ENCODE measurements at places on chromosomes 12 and 14.
A peak's percentile ranks its signal among the peaks of the same experiment; 100 is the strongest.

DNA sequence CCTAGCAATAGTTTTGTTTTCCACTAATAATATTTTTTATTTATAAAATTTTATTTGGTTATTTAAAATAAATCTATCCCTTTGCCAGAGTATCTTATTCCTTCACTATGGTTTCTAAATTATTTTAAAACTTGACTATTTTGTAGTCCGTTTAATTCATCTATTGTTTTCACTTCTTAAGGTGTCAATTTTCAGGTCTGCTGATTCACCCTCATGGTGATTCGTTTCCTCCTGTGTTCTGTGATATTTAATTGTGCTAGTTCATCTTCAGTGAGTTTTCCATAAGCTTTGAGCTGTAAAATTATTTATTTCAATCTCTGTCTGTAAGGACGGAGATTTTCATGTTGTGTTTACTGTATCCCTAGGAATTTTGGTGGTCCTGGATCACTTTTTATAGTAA is 70.6 kb downstream of the SNAPC1 start:
- no peak for DNase-seq
- H3K27ac ChIP-seq: no peak overlapping the region
- H3K36me3 ChIP-seq: no peaks in the 10 kb centered on the region
- H3K4me1 ChIP-seq: no peaks in the 10 kb centered on the region

DNA sequence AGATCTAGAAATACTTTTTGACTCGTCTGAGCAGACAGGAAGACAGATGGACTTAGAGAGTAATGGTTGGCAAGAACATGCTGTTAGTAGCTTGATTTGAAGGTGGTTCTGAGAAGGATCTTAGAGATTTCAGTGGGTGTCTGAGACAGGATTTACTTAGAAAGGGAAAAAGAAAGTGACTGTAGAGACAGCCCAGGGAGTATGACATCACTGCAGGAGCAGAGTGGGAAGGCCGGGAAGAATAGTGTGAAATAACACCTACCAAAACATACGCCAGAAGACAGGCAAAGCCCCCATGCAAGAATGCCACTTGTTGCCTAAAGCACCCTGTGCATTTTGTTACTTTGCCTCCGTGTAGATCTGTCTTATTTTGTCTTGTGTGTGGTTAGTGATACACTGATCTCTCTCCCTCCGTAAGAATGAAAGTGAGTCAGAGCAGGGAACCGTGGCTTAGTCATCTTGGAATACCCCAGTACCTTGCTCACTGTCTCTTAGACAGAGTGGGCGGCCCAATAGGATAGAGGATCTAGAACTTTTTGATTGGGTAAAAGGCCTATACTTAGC is 161.3 kb upstream of the IFNG-AS1 start:
- no peak overlapping the region for H3K27ac ChIP-seq
- no peaks in the 10 kb centered on the region for H3K27me3 ChIP-seq
- no peaks in the 10 kb centered on the region for H3K36me3 ChIP-seq
- no peak for DNase-seq
- no peak overlapping the region for H3K4me3 ChIP-seq

- peak within 1 kb of the TSS; percentile 10 for H3K27ac ChIP-seq
- no peaks in the 10 kb centered on the region for H3K4me1 ChIP-seq
- H3K36me3 ChIP-seq: no peaks in the 10 kb centered on the region
- H3K27me3 ChIP-seq: no peaks in the 10 kb centered on the region
Measured at GRCh38 chr14:50667996-50668825, at the start of gene SAV1. Gene SAV1 (minus strand): TSS chr14:50668306. CDS start chr14:50667967, 339 bp downstream.

- no peak overlapping the region for H3K27ac ChIP-seq
- no peak for DNase-seq
- no peaks in the 10 kb centered on the region for H3K27me3 ChIP-seq
- H3K36me3 ChIP-seq: no peaks in the 10 kb centered on the region
- no peak overlapping the region for H3K4me3 ChIP-seq
Measured at GRCh38 chr12:124716208-124717130, 147.2 kb downstream of the SCARB1 start.

- no peaks in the 10 kb centered on the region for H3K36me3 ChIP-seq
- peak overlapping the region; percentile 65 for H3K4me3 ChIP-seq
- DNase-seq: no peak
- 0 out of 2 replicates have a peak, but pooled peaks cover 4% of the 10 kb centered on the region for H3K4me1 ChIP-seq
Measured at GRCh38 chr12:130838284-130838950, 633 bp downstream of the STX2 start.

- H3K4me1 ChIP-seq: no peaks in the 10 kb centered on the region
- no peak for DNase-seq
Measured at GRCh38 chr14:53510281-53510912, 357.3 kb upstream of the DDHD1 start.

GRCh38 chr12:107917912-107918800 is 143.7 kb downstream of the ASCL4 start:
- no peak overlapping the region for H3K27ac ChIP-seq
- no peak overlapping the region for H3K4me3 ChIP-seq
- DNase-seq: peak; percentile 54
- no peaks in the 10 kb centered on the region for H3K36me3 ChIP-seq

DNA sequence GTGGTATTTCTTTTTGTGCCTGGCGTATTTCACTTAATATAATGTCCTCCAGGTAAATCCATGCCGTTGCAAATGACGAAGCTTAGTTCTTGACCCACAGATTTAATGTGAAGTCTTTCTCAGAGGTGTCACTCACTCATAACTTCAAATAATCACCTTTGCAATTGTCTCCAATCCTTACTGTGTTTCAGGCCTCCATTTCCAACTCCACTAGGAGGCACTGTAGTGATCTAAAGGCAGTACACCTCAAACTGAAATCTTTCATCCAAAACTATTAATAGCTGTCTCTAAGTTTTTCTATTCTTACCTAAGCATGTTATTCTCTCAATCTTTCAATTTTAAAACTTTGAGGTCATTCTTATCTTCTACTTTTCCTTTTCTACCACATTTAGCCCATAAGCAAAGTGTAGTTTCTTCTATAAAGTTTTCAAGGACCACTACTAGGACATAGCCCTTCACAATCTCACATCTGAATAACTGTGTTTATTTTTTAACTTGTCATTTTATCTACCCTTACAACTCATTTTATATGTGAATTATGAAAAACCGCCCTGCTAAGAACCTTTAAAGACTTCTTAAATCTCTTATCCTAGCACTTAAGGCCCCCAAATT is 25.5 kb upstream of the FBXO34 start:
- H3K4me3 ChIP-seq: no peak overlapping the region
- peak; percentile 35 for DNase-seq
- no peaks in the 10 kb centered on the region for H3K4me1 ChIP-seq
- H3K27ac ChIP-seq: no peak overlapping the region
- H3K27me3 ChIP-seq: no peaks in the 10 kb centered on the region

DNA sequence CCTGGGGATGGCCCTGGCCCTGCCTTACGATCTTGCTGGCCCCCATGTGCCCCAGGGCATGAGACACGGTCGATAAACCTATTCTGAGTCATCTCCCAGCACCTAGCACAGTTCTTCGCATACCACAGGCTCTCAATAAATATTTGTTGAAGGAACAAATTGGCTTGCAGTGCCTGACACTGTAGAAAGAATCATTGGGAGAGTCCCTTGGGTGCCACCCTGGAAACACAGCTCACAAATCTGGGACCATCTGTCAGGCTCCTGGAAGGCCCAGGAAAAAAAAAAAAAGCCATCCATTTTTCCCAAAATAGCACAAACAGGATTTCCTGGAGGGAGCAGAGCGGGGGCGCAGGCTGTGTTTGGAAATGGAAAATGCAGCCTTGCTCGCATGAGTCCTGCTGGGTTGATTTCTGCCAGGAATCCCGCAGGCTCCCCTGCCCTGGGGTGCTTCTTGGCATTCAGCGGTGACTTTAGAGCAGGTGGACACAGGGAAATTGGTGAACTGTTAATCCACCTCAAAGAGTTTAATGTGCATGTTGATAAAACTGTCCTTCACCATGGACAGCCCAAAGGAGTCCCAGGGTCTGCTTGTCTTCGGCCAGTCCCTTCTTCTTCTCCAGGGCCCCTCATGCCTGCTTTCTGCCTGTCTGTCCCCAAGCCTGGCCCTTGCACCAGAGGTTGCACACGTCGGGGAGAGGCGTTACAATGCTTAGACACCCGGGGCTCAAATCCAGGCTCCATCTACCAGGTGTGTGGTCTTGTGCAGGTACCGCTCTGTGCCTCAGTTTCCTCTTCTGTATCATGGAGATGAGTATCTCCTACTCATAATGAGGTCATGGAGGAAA is 106.1 kb upstream of the RFLNA start:
- H3K27me3 ChIP-seq: no peaks in the 10 kb centered on the region
- DNase-seq: no peak
- H3K4me3 ChIP-seq: no peak overlapping the region
- H3K27ac ChIP-seq: no peak overlapping the region
- no peaks in the 10 kb centered on the region for H3K4me1 ChIP-seq

DNA sequence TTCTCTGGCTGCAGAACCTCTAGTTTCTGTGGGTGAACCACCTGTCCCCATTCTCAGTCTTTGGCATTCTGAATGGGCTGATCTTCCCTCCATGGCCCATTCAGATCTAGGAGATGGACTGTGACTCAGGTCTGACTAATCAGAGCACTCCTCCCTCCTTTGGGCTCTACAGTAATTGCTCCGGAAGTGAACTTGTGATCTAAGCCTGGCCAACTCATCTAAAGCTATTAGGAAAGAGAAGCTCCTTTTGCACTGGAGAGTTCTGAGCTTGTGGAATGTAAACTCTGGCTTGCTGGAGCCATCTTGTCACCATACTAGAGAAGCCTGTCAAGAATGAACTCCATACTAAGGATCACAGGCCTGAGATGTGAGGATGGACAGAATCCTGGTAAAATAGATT is 168.2 kb downstream of the SUDS3 start:
- no peaks in the 10 kb centered on the region for H3K27me3 ChIP-seq
- H3K27ac ChIP-seq: no peak overlapping the region
- no peak for DNase-seq
- H3K4me3 ChIP-seq: no peak overlapping the region
- H3K4me1 ChIP-seq: no peaks in the 10 kb centered on the region
- H3K36me3 ChIP-seq: no peaks in the 10 kb centered on the region

- no peaks in the 10 kb centered on the region for H3K4me1 ChIP-seq
- no peak for DNase-seq
- H3K27me3 ChIP-seq: no peaks in the 10 kb centered on the region
- no peak overlapping the region for H3K27ac ChIP-seq
- peaks cover 14% of the 10 kb centered on the region for H3K36me3 ChIP-seq
- H3K4me3 ChIP-seq: no peak overlapping the region
Measured at GRCh38 chr12:108817909-108818308, 39.5 kb downstream of the SSH1 start.

GRCh38 chr12:131818821-131819585 is 9.2 kb upstream of the MMP17 start:
- H3K4me3 ChIP-seq: no peak overlapping the region
- no peaks in the 10 kb centered on the region for H3K36me3 ChIP-seq
- no peaks in the 10 kb centered on the region for H3K27me3 ChIP-seq

DNA sequence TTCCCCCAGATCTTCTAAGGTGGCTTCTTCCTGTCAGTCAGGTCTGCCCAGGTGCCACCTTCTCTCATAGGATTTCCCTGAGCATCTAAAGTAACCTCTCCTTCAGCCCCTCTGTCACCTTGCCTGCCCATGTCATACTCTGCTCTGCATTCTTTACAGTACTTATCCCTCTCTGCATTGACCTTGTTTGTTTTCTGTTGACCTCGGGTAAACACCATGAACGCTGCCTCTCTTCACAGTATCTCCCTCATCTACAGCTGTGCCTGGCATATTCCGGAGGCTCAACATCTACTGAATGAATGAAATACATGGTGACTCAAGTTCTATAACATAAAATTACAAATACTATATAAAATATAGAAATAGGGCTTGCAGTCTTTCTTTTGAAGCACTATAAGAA is 10.1 kb upstream of the PPM1A start:
- H3K4me1 ChIP-seq: no peaks in the 10 kb centered on the region
- no peaks in the 10 kb centered on the region for H3K36me3 ChIP-seq
- H3K27ac ChIP-seq: no peak overlapping the region
- H3K4me3 ChIP-seq: no peak overlapping the region
- H3K27me3 ChIP-seq: no peaks in the 10 kb centered on the region
- no peak for DNase-seq

DNA sequence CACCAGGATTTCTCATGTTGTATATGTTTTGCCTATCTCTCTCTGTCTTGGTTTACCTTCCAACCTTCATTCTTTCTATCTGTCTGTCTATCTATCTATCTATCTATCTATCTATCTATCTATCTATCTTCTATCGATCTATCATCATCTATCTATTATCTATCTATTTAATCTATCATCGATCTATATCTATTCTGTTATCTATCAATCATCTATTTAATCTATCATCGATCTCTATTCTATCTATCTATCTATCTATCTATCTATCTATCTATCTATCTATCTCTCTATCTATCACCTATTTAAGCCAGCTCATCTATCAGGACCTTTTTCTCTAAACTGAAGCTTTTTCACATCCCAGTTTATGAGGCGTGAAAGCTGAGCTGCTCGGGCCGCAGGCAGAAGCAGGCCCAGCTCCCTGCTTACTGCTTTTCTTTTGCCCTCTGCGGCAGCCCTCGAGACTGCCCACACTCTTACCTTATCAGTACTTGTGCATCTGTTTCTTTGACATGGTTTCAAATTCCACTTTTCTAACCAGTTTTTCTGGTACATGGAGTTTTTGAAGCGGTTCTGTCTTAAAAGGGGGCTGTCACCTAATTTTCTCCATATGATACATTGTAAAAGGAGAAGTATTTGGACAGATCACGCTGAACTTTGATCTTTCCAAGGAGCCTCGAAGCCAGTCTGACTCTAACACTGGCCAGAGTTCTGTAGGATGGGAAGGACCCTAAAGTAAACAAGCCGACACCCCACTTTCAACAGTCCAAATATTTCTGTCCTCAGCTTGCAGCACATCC is 44.4 kb upstream of the GSG1 start:
- no peaks in the 10 kb centered on the region for H3K27me3 ChIP-seq
- no peak for DNase-seq
- no peaks in the 10 kb centered on the region for H3K36me3 ChIP-seq
- 0 out of 2 replicates have a peak, but pooled peaks cover 6% of the 10 kb centered on the region for H3K4me1 ChIP-seq
- no peak overlapping the region for H3K27ac ChIP-seq

- no peak overlapping the region for H3K27ac ChIP-seq
- H3K27me3 ChIP-seq: no peaks in the 10 kb centered on the region
- H3K4me3 ChIP-seq: no peak overlapping the region
- no peaks in the 10 kb centered on the region for H3K4me1 ChIP-seq
- no peak for DNase-seq
Measured at GRCh38 chr12:11609045-11609444, 40.4 kb upstream of the ETV6 start.

- H3K4me1 ChIP-seq: 0 out of 2 replicates have a peak, but pooled peaks cover 6% of the 10 kb centered on the region
- 0 out of 2 replicates have a peak, but pooled peaks cover 6% of the 10 kb centered on the region for H3K27me3 ChIP-seq
- H3K36me3 ChIP-seq: no peaks in the 10 kb centered on the region
- no peak overlapping the region for H3K27ac ChIP-seq
Measured at GRCh38 chr12:4444031-4444430, 1.6 kb downstream of the FGF6 start.

DNA sequence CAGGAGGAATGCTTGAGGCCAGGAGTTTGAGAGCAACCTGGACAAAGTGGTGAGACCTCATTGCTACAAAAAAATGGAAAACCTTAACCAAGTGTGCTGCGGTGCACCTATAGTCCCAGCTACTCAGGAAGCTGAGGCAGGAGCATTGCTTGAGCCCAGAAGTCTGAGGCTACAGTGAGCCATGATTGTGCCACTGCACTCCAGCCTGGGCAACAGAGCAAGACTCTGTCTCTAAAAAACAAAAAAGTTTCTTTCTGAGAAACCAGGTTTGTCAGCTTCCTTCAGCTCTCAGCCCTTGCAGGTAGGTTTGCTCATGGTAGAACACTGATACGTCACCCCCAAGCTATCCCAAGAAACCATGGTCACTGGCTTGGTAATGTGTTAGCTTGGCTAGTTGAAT is 20.0 kb upstream of the MORN3 start:
- no peak overlapping the region for H3K4me3 ChIP-seq
- no peak for DNase-seq
- no peak overlapping the region for H3K27ac ChIP-seq
- H3K36me3 ChIP-seq: no peaks in the 10 kb centered on the region
- no peaks in the 10 kb centered on the region for H3K27me3 ChIP-seq
- H3K4me1 ChIP-seq: no peaks in the 10 kb centered on the region
